ENCODE measurements at places on chromosomes 11 and 22.
A peak's percentile ranks its signal among the peaks of the same experiment; 100 is the strongest.

DNA sequence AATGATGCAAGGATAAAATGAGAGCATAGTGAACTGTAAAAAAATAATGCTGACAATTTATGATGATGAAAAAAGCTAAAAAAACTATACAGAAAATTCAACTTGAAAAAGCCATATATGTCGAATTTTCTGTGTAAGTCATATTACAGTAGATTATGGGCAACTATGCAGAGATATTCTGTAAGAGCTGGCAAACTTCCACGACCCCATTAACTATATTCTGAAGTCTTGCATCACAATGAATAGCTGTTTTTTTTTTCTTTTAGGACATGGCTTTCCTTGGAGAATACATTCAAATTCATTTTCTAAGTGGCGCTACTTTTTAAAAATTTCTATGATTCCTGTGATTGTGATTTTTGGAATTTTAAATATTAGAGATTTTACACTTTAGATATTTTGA lies 18.4 kb downstream of the PSMD13 start:
- no peak for DNase-seq

- DNase-seq, result no peak
These were observed 11.9 kb downstream of the FAM83F start for GRCh38 chr22:40006641-40007040.

DNA sequence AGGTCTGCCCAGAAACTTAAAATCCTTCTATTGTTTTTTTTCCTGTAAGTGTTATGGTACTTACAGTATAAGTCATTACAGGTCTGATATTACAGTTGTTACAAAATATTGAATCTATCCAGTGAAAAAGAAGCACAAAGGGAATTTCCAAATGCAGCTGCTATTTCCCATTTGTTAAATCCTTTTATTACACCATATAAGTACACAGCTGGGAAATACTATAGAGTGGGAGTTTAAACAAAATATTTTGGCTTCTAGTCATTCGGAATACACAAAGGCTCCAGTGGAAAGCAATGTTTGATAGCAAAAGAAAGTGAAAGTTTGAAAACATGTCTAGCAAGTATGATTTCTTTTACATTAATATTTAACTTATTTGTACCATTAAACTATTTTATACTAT lies 18.0 kb downstream of the SOX6 start:
- no peak for DNase-seq

GRCh38 chr22:42434748-42435425 lies 2.7 kb upstream of the NFAM1 start:
- no peak for DNase-seq

- no peak for DNase-seq
These were observed 252.8 kb downstream of the JRKL start for GRCh38 chr11:96642583-96642982.

DNA sequence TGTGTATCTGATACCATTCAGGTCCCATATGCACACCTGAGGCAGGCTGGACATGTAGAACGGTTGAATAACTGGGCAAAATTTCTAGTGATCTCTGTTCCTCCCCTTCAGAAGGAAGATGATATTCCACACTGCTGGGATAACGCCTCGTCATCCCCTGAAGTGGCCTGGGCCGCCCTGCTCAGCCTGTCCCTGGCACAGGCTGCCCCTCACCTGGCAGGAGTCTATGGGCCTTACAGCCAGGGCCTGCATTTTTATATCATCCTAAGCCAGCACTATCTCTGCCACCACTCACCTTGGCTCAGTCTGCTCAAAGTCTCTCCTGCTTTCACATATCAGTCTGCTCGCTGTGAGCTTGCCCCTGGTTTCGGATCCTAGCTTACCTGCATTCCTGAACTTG lies 209.2 kb downstream of the CSNK2A3 start:
- DNase-seq, result no peak

GRCh38 chr11:11588891-11589290 lies 32.9 kb downstream of the GALNT18 start:
- DNase-seq, result no peak

GRCh38 chr11:117917591-117918151 lies 11.5 kb downstream of the TMPRSS13 start:
- DNase-seq, result no peak

GRCh38 chr11:63609971-63610580 lies 4.2 kb downstream of the PLAAT3 start:
- DNase-seq, result no peak

DNA sequence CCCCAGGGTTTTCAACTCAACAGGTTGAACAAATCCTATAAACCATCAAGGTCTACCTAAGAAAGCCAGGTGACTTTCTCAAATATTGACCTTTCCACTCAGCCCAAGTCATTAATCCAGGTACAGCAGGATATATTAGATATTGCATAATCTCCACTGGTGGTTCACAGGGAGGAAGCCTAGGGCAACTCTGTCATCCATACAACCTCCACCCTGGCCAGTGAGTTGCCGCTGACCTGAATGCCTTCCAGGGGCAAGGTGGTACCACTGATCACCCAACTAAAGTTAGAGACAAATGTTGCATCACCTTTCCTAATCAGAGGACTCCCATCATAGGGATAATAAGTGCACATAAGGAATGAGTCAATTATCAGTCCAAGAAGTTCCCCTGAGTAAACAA lies 22.9 kb downstream of the GUCD1 start:
- DNase-seq, result no peak

- no peak for DNase-seq
These were observed 40.4 kb downstream of the DRG1 start for GRCh38 chr22:31439808-31440207.

DNA sequence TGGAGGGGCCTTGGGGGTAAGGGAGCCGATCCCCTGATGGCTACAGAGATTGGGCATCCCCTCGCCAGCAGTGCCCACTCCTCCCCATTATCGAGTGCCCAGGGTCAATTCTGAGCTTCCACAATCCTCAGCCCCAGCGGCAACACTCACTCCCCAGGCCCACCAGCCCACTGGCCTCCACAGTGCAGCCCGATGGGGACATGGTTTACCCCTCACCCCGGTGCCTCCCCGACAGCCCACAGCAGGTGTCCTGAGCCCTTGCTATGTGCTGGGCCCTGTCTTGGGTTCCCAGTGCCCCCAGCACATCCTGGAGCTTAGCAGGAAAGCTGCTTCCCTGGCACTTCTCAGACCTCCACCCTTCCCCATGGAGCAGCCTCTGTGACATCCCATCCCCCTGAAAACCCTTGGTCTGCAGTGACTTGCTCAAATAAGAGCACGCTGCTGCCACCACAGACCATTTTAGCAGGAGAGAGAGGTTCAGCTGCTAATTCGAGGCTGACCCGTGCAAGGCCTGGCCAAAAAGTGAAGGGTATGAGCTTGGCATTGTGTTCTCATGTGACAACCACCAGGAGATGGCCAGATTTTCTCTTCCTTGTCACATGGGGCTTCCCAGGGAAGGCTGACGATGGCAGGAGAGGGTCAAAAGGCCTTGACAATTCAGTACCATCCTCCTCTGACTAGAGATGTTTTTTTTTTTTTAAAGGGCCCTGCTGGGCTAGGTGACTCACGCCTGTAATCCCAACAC lies 23.6 kb downstream of the KCNJ4 start:
- DNase-seq, result no peak

DNA sequence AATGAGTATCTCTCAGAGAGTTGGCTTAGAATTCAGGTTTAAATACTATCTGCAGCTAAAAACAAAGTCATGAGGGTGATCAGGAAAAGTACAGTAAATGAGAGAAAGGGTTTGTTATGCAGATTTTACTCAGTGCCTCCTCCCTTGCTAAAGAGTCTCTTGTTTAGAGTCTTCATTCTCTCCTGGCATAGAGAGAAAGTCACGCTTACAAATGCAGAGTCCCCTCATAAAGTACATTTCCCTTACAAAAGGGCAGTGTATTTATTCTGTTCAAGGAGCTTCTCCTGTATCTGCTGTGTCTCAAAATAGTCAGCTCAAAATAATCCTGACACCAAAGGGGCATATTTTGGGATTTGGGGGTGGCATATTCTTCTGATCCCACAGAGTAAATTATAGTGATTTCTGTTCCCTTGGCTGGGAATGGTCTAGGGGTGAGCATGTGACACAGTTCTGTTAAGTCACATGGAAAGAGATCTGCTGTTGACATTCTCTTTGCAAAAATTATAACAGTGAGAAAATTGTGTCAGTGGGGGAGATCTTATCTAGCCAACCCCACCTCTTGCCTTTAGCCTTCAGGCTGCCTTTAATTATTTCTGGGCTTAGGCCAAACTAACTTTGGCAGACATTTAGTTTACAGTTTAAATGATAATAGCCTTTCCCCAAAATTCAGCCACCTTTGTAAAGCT lies 102.9 kb downstream of the MTNR1B start:
- DNase-seq, result no peak

DNA sequence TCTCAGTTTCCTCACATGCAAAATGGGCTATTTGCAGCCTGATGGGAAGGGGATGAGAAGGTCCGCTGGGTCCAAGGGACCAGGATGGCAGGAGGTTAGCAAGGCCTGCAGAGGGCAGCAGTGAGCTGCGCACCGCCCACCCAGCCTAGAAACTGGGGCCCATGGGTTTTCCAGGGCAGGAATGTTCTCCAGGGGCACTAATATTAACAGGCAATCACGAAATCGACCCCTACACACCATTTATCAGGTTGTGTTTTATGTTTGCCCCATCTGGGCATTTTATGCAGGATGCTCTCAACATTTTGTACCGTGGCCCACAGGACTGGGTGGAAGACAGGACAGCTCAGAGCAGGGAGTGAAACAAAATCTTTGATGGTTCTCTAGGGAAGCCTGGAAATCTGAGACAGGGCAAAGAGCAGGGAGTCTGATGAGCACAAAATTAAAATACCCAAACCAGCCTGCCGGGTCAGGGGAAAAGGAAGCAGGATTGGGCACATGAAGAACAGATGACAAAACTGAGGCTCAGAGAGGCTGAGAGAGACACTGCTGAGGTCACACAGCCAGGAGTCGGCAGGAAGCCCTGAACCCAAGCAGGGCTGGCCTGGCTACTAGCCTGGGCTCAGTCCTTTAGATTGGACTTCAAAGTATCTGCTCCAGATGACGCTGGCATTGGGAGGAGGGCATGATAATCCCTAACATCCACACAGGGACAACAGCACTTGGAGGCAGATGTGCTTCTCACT lies 1.6 kb upstream of the BCR start:
- DNase-seq, result peak; percentile 67

- no peak for DNase-seq
These were observed 1.6 kb downstream of the TMEM135 start for GRCh38 chr11:87039371-87039770.

DNA sequence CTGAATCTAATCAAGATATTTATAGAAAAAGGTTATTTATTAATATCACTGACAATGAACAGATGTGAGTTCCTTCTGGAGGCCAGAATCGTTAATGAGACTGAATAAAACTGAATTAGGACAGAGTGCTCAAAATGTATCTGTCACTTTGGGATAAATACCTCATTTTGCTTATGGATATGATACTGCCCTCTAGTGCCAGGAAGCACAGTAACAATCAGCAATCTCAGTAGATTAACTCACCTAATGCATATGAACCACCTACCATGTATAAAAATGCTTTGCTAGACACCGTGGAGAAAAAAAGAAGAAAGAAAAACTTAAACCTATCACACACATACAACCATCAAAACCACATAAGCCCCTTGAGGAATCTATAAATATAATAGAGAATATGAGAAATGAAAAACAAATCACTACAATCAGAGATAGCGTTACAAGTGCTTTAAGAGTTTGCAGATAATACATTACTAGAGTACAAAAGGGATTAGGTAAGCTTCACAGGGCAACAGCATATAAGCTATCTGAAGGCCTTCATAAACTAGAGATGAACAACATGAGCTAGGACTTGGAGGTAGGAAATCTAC lies 117.4 kb downstream of the SGSM3 start:
- DNase-seq, result no peak

DNA sequence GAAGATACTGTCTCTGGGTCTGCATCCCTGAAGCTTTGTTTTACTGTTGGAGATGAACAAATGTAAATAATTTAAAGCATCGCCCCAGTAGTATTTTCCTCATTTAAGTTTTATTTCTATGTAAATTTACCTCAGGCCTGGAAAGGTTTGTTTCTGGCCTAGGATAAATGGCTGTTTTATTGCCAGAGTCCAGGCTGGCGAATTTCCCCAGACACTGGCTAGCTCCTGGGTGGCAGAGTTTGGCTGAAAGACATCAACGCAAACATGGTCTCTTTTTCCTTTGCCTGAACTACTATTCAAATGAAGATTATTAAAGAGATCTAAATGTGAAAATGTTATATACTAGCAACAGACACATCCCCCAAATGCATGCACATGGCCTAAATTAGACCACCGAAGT lies 136.7 kb upstream of the SESN3 start:
- no peak for DNase-seq

GRCh38 chr22:32237906-32238305 lies 17.2 kb downstream of the SLC5A4 start:
- DNase-seq, result no peak

DNA sequence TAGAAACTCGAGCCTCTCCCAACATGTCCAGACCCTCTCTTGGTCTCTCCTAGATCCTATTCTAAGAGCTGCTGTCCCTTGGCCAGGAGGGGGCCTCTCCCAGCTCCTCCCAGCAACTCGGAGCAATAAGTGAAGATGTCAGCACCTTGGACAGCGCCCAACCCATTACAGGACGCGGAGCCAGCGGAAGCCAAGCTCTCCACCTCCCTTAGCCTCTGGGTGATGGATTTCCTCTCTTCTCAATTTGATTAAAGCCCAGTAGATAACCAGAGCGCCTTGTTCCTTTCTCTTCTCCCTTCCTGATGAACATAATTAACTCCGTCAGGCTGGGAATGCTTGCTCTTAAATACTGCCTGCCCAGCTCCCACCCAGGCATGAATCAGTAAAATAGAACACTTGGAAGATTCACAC lies 26.2 kb upstream of the TPBGL start:
- peak; percentile 61 for DNase-seq

GRCh38 chr11:31874631-31875191 lies 63.6 kb upstream of the PAX6 start:
- no peak for DNase-seq

DNA sequence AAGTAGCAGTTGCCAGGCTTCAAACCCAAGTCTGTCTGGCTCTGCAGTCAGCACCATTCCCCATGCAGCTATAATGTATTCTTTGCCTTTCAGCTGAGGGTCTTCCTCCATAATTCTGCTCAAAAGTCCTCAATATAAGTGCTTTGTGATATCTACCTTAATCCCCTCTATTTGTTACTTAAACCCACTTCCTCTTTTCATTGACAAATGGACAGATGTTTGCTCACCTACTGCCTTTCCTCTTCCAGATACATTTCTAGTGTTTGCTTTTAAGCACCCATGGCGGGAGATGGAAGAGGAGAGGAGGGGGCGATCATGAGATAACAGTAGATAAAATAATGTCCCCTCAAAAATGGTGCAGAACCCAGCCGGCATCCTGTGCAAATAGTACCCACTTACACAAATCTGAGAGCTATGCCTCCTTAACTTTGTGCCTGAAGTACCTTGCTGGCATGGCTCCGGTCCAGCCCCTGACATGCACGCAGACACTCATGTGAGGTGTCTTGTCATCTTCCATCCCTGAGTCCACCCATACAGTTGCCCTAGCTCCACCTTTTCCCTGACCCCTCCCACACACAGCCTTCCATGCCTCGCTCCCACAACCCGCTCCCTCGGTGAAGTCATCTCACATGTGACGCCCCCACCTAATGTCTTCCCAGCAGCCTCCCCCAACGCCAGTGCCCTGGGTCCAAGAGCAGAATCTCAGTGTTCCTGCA lies 109.6 kb downstream of the TRIM29 start:
- DNase-seq, result no peak
